ENCODE measurements at places on chromosomes 1 and 21.

GRCh38 chr1:23444596-23445390, 20.2 kb upstream of the TCEA3 start:
- no peak for DNase-seq

GRCh38 chr21:37749132-37749531, 167.1 kb downstream of the KCNJ6 start:
- no peak for DNase-seq

DNA sequence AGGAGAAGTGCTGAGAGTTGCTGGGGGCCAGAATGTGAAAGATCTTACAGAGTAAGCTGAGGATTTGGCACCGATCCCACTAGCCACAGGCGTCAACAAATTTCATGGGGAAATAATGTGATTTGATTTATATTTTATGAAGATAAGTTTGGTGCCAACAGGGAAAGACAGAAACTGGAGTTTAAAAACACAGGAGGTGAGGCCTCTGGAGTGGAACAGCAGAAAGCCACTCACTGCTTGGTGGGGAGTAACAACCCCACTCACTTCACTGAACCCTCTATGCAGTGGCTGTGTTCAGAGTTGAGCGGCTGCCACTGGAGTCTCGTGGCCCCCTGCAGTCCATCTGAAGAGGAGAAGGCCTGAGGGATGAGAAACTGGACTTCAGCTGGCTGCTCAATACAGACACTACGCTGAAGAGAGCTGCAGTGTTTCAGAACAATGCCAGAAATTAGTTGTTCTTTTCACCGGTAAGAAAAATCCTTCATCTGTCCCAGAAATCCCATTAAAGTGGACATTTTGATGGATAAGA, 48.0 kb upstream of the RXRG start:
- no peak for DNase-seq

DNA sequence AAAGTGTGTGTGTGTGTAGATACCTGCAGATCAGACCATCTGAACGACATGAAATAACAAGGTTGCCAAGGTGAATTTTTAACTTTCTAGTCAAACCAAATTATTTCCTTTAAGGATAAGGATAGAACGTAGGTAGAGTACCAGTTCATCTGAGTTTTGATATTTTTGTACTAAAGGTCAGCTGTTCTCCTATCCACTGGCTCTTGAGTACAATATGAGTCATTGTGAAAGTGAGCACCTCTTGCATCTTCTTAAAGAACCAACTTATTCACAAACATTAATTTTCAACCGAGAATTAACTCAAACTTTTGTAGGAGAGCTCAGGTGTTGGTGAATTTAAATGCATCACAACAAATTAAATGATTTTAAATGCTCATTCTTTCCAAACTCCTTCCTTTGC, 71.5 kb downstream of the IFI44 start:
- DNase-seq: no peak

DNA sequence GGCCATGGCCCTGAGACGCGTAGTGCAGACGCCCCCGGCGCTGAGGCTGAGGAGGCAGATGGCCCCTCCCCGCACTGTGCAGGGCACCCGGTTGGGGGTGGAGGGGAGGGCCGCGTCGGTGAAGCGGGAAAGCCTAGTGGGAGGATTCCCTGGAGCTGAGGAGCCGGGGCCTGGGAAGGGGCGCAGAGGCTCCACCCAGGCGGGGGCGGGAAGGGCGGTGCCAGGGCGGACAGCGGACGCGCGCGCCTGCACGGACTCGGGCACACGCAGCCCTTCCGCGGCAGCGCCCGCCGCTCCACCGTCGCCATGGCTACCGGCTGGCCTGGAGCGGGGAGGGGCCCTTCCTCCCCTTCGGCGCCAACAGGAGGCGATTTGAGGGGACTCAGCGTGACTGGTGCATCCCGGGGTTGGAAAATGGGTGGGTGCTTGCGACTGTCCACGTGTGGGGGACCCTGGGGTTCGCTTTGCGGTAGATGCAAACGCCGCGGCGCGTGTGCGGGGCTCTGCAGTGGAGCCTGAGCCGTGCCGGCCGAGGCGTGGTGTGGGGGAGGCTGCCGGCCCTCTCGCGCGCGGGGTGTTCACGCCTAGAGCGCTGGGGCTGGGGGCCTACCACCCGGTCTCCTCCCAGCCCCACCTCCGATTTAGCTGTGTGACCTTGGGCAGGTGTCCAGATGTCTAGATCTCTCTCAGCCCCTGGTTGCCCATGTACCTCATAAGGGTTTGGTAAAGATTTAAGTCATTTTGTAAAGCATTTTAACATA, 35.1 kb downstream of the PTPRF start:
- peak; percentile 93 for DNase-seq

- DNase-seq: no peak
These were observed 37.3 kb downstream of the GPR137B start for GRCh38 chr1:236179634-236180033.

GRCh38 chr1:71717186-71717585, 565.2 kb downstream of the NEGR1 start:
- DNase-seq: no peak

DNA sequence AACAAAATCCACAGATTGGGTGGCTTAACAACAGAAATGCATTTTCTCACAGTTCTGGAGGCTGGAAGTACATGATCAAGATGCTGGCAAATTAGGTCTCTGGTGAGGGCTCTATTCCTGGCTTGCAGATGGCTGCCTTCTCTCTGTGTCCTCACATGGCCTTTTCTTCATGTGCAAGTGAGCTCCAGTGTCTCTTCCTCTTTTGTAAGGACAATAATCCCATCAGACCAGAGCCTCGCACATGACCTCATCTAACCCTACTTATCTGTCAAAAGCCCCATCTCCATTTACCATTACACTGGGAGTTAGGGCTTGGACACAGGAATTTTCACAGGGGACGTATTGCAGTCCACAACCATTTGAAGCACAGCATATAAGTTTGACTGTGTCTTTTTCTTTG, 181.6 kb downstream of the NEGR1 start:
- no peak for DNase-seq

Data from posterior cingulate gyrus (tissue), 11 donors.